ENCODE measurements at places on chromosomes 5 and 9.

DNA sequence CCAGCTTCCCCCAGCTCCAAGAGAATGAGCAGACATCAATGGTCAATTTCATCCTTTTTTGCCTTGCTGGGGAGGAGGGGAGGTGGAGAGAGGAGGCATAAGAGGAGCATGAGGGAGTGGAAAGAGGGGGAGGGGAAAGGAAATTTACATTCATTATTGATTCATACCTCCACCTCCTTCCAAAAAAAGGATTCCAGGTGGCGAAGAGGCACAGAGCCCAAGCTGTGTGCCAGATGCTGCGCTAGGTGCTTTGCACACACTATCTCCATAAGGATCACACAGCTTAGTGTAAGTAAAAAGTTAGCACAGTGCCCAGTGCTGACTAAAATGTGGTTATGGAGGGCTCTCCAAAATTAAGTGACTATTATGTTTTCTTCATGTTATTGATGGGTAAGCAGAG is 11.0 kb downstream of the ASTN2 start:
- no peak for DNase-seq

- DNase-seq = no peak
Observed at GRCh38 chr5:142245786-142246185, 79.0 kb downstream of the SPRY4 start.

DNA sequence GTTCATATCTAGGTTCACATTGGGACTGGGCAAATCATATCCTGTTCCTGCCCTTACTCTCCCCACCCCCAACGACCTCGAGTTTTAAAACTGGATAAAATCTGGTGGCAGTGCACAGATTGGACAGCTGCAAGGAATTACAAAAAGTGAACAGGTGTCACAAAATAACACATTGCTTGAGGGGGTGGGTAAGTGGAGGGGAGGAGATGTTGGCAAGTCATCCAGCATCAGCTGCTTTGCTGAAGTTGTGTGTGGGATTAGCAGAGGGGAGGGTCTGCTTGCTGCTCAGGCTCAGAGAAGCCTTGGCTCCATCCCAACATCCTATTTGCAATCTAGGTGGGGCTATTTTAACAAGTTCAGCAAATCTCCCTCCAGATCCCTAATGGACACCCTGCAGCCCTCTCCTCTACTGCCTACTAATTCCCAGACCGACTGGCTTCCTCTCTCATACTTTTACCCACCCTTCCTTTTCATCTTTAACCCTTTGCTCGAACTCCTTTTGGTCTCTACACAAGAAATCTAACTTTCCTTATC is 39.8 kb upstream of the SLC24A2 start:
- no peak for DNase-seq

GRCh38 chr5:78765756-78766411 is 117.3 kb upstream of the LHFPL2 start:
- DNase-seq = no peak

Data from stimulated activated CD8-positive, alpha-beta memory T cell treated with anti-CD3 and anti-CD28 coated beads, Interleukin-2, amount 100 ng/mL, for 1 hour (primary cell).